CD4-positive, CD25-positive, alpha-beta regulatory T cell (primary cell): ENCODE measurements at places on chromosomes 4 and X. TPM values are rescaled to one million over a fixed set of nuclear protein-coding genes. Genes with fewer than 3 reads are reported as not detected.

Gene COMMD8
- 39.1 TPM for polyA plus RNA-seq

Gene HSFX2
- polyA plus RNA-seq: not detected

Gene FABP2
- polyA plus RNA-seq: not detected

Gene TBC1D9
- polyA plus RNA-seq: 0.20 TPM

Gene F8A1
- polyA plus RNA-seq: 17.6 TPM

Gene UGT2B17
- not detected for polyA plus RNA-seq

Gene PABPC1L2A
- polyA plus RNA-seq: not detected

Gene GNL3L
- 22.5 TPM for polyA plus RNA-seq

Gene OGT
- polyA plus RNA-seq: 45.3 TPM

DNA sequence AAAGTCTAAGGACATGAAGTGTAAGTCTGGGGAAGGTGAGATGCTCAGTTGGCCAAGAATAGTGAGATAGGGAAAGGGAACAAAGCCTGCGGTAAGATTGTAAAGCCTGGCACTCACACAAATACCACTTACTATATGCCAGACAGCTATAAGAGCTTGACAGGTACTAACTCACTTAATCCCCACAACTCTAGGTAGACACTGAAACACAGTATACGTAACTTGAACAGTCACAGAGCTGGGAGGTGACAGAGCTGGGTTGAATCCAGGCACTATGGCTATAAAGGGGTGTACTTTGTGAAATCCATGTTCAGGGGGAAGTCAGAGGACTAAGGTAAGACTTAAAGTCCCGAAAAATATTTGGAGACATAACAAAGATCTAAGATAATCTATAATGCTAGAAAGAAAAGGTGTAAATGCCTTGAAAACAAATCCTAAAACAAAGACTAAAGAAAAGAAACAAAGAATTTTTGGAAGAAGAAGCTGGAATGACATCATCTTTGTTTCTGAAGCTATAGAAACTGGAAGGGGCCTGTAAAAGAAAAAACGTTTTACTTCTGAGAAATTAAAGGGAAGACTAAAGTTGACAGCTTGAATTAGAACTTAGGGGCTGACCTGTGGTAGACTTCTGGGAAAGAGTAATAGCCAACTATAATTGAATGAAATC, 172.5 kb downstream of the PPP3CA start:
- DNase-seq: no peak

DNA sequence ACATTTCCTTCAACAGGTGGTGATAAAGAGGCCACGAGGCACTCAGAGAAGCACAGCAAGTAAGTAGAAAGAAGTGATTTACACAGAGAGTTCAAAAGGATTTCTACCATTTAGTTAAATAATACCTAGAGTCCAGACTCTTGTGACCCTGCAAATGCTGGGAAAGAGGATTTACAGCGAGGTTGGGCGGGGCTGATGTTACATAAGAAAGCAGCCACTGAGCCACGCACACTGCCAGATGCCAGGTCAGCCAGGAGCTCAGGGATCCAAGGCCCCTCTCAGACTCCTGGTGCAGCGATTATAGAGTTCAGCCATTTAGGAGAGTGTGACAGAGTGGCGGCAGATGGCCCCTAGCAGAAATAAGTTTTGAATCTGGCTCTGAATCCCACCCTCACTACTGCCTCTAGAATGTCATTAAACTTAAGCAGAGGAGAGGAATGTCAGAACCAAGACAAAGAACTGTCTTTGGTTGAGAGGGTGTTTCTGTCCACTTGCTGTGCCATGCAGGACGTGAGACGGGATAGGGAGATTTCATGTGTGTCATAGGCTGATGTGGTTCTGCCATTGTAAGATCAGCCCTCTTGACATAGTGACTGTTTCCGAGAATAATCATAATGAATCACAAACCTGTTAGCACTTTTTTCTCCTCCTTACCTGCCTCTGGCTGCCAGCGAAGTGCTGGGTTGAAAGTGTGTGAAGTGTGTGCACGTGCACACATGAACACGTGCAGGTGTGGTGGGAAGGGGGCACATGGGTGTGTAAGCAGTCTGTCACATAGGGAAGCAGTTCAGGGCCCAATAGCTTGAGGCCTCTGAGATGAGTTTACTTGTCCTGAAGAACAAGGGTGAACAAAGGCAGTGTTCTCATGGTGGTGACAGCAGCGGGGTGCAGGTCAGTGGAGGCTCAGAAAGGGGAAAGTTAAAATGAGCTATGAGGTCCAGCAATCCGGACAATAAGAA, 50.1 kb downstream of the MFAP3L start:
- no peak for DNase-seq

DNA sequence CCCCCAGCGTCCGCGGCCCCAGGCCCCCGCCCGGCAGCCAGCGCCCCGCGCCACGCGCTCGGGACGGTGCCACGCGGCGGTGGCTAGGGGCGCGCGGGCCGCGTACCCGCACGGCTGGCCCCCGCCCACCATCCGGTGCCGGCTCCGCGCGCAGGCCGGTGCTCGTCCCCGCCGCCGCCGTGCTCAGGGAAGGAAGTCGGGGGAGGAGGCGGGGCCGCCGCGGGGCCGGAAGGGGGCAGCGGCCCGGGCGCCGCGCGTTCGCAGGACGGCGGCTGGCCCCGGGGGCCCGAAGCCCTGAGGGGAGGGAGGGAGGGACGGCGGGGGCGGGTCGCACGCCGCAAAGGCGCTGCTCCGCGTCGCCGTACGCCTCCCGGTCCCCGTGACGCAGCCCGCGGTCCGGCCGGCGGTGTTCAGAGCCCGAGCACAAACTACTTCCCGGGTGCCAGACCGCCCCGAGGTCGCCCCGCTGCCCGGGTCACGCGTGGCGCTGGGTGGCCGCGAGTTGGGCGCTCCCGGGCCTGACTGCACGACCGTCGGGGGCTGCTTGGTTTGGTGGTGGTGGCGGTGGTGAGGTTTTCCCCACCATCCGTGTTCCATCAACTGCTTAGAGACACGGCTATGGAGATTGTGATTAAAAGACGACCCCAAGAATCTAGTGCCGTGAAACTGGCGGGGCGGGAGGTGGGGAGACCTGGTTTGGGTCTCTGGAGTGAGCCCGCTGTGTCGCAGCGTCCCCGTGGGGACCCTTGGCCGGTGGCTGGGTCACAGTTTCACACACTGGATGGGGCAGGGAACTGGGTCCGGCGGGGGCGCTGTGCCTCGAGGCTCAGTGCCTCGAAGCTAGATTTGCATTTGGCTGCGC, at the start of gene DCTD:
TSS of gene DCTD (minus strand) at position 205 of the 862 bp plus-strand sequence. CDS start 1,818 bp downstream, outside the sequence.
- DNase-seq: peak; percentile 70

GRCh38 chrX:132277953-132278614, 58.8 kb upstream of the RAP2C start:
- no peak for DNase-seq

DNA sequence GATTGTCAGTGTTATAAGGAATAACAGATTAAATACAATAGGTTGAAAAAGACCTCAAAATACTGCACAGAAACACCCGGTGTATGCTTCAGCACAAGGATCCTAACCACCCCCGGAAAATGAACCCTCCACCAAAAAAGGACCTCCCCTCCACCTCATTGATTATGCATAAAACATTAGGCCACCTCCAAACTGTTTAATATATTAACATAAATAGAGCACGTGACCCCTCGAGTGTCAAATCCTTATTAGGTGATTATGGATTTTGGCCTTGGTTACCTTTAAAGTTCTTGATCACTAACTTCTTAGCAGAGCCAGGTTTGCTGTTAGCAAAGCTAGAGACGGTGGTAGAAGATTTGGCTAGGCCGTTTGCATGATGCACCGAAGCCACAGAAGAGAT, 958 bp downstream of the CUL4B start:
- peak; percentile 22 for DNase-seq

DNA sequence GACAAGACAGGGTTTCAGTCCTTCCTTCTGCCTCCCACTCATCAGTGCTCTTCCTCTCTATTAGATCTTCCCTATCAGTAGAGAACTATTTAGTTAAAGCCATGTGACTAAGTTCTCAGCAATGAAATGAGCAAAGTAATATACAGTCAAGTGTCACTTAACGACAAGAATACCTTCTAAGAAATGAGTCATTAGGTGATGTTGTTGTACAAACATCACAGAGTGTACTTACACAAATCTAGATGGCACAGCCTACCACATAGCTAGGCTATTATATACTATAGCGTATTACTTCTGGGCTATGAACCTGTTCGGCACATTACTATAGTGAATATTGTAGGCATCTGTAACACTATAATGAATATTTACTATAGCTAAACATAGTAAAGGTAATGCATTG, 71.3 kb downstream of the POU4F2 start:
- no peak for DNase-seq

DNA sequence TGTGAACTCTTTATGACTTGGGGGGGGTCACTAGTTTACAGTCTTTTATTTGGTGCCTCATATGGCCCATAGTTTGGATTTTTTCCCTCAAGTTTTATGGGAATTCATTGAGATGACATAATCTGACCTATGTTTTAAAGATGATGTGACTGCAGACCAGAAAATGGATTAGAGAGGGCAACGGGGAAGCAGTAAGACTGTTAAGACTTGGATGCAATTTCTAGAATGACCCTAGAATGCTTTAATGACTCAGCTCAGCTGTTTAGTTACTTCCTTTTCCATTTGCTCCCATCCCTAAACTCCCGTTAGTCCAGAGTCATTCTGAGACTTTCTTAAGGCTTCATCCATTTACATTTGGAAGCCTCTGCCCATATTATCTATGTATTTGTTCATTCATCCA, 59.9 kb upstream of the PDGFRA start:
- DNase-seq: no peak

DNA sequence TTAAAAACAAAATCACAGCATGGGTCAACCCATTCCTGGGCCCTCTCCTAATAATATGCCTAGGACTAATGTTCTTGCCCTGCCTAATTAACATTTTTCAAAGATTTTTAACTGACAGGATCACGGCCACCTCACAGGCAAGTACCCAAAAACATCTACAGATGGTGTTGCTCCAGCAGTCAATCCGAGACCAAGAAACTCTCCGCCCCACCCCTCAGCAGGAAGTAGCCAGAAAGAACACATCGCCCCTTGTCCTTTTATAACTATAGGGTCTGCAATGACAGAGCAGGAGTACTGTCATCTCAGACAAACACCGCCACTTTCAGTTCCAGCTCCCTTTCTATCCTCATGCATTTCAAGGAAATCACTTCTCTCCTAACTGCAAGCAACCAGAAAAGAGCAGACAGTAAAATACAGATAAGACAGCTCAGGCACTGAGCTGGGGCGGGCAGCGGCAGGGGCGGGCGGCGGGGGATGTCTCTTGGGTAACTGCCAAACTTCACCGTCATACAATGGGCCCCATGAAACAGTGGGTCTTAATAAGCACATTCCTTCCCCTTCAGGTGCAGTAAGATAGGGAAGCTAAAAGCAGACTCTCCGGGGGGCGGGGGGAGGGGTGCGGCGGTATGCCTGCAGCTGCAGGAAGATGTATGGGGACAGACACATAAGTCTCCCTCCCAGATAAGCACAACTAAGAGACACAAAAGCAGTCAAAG, 67.4 kb downstream of the ZNF182 start:
- DNase-seq: peak; percentile 35

DNA sequence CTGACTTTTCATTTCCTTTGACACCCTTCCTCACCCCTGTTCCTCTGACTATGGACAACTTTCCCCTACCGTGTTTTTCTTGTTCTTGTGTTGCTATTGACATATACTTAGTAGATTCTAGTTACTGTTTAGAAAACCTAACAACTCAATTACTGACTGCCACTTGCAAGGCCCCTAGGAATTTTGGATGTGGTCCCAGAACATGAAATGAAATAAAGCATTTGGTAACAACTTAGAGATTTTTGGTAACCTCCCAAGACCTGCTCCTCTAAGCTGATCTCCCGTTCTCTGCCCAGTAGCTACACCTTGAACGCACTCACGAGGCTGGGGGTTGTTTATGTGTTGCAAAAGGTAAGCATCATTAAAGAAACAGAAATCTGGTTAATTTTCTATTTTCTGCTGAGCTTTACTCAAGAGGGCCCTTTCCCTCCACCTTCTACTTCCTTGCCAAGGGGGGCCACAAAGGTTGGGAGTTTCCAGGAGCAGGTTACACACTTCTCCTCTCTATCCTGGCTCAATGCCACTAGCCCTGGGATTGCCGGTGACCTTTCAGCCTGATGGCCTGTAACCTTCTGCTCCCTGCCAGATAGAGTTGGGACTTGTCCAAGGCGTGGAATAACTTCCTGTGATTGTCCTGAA, 20.5 kb downstream of the GAB3 start:
- no peak for DNase-seq

- DNase-seq: no peak
These were observed 324.0 kb downstream of the DHRSX start for GRCh38 chrX:2176733-2177132.

DNA sequence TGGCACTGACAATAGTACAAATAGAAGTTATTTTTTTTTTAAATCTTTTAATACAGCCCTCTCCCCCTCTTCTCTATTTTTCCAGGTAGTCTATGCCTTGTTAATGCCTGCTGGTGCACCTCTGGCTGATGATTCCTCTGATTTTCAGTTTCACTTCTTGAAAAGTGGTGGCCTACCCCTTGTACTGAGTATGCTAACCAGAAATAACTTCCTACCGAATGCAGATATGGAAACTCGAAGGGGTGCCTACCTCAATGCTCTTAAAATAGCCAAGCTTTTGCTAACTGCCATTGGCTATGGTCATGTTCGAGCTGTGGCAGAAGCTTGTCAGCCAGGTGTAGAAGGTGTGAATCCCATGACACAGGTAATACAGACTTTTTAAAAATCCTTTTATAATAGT, 99.1 kb downstream of the USP9X start:
- DNase-seq: peak; percentile 7

GRCh38 chr4:57122959-57123358, 12.8 kb upstream of the IGFBP7 start:
- DNase-seq: no peak
